Thymus (tissue), 14 donors: ENCODE measurements at places on chromosomes 5 and 9. TPM values are rescaled to one million over a fixed set of nuclear protein-coding genes. Genes with fewer than 3 reads are reported as not detected.
A peak's percentile ranks its signal among the peaks of the same experiment; 100 is the strongest.

The MSX2 gene
- total RNA-seq: 0.19 TPM

The PCDHGA4 gene
- total RNA-seq: 0.19 TPM

The FAM221B gene
- total RNA-seq: under 0.01 TPM

The MARCOL gene
- not detected for total RNA-seq

The F2RL2 gene
- total RNA-seq: 1.1 TPM

The ECSCR gene
- 8.7 TPM for total RNA-seq

The ADCY2 gene
- 0.42 TPM for total RNA-seq

The TOPORS gene
- total RNA-seq: 22.1 TPM

- no peak overlapping the region for H3K27ac ChIP-seq
- H3K4me3 ChIP-seq: no peak overlapping the region
- H3K4me1 ChIP-seq: peaks cover 2% of the 10 kb centered on the region
- H3K36me3 ChIP-seq: no peaks in the 10 kb centered on the region
Measured at GRCh38 chr5:93603793-93604643, 21.0 kb downstream of the NR2F1 start.

DNA sequence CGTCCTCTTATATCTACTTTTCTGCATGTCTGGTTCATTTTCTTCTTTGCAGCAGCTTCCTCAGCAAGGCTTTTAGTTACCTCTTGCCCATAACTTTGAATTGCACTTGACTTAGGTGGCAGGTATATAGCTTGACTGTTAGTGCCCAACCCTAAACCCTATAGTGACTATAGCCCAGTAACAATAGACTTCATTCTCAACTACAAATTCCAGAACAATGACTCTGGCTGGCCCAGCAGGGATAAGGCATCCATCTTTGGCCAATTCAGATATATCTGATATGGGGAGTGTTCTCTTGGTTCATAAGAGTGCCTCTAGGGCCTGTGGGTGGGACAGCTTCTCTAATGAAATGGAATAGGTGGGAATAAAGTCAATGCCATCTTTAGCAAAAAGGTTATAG, 246.2 kb downstream of the DMRT2 start:
- H3K27me3 ChIP-seq: no peaks in the 10 kb centered on the region
- H3K4me3 ChIP-seq: no peak overlapping the region
- H3K4me1 ChIP-seq: no peaks in the 10 kb centered on the region
- no peak for DNase-seq

DNA sequence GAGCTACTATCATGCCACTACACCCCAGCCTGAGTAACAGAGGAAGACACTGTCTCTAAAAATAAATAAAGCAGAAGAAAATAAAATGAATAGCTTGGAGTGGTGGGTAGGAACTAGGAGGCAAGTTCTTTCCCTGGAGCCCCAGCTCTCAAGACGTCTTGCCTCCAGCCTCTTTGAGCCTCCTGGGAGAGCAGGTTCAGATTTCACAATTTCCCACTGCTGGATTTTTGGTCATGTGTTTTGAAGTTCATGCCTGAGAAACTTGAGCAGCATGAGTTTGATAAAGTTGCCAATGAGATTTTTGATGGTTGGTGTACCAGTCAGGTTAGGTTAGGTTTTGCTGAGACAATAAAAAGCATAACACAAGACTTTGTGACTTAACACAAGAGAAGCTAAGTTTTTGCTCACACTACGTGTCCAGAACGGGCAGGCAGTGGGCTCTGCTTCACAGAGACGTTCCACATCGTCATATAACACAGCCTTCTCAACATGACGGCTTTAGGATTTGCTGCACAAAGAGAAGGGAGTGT, 4.1 kb upstream of the CCDC69 start:
- H3K36me3 ChIP-seq: no peaks in the 10 kb centered on the region
- H3K4me3 ChIP-seq: no peak overlapping the region
- H3K4me1 ChIP-seq: peaks cover 9% of the 10 kb centered on the region
- H3K27me3 ChIP-seq: no peaks in the 10 kb centered on the region

GRCh38 chr9:92506184-92506857, 24.0 kb upstream of the ASPN start:
- no peak for DNase-seq
- H3K27me3 ChIP-seq: no peaks in the 10 kb centered on the region
- H3K4me1 ChIP-seq: peaks cover 2% of the 10 kb centered on the region
- H3K4me3 ChIP-seq: no peak overlapping the region

DNA sequence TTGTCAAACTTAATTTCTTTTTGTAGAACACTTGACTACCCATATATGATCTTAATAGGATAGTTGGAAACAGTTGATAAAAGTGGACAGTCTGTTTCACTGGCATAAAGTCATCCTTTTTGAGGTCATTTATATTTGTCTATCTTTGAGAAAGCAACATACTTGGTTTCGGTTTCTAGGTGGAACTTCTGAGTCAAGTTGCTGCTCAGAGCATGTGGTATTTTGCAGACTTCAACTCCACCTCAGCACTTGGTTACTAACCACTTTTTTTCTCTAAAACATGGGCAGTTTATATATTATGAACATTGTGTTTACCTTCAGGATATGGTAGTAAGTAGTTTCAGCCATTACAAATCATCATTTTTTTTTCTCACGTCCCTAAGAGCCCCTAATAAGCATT, 1749.0 kb upstream of the C9orf72 start:
- no peaks in the 10 kb centered on the region for H3K36me3 ChIP-seq
- no peak overlapping the region for H3K27ac ChIP-seq
- H3K4me3 ChIP-seq: no peak overlapping the region
- DNase-seq: no peak
- no peaks in the 10 kb centered on the region for H3K27me3 ChIP-seq

GRCh38 chr5:153081385-153081784, 409.1 kb upstream of the GRIA1 start:
- no peak for DNase-seq
- H3K36me3 ChIP-seq: no peaks in the 10 kb centered on the region
- H3K4me1 ChIP-seq: no peaks in the 10 kb centered on the region
- H3K4me3 ChIP-seq: no peak overlapping the region
- H3K27ac ChIP-seq: no peak overlapping the region

DNA sequence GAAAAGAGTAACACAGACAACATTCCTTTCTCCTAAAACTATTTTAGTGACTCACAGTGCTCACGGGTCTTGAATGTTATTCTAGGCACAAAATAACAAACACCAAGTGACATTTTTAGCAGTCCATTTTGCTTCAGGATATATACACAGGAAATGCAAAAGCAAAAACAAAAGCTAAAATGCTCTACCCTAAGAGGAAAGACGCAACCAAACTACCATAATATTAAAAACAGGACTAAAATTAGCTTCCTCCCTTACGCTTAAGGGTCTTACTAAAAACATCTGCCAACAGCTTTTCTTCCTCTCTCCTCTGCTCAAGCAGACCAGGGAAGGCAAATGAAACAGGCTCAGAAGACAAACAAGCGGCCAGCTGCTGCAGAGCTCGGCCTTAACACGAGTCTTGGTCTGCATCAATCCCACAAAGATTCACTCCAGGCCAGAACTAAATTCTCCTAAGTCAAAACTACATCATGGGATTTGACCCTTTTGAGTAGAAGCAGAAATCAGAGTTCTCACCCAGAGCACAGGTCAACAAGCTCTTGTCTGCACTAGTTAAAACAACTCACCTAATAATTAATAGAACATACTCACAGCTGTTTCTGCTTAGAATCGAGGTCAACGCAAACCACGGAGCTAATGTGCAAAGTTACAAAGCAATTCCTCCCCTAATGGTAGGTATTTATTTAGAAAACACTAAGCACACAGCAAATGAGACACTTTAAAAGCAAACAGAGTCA, 62.3 kb downstream of the RAPGEF1 start:
- peaks cover 45% of the 10 kb centered on the region for H3K4me1 ChIP-seq
- H3K4me3 ChIP-seq: no peak overlapping the region
- DNase-seq: no peak
- no peaks in the 10 kb centered on the region for H3K27me3 ChIP-seq

DNA sequence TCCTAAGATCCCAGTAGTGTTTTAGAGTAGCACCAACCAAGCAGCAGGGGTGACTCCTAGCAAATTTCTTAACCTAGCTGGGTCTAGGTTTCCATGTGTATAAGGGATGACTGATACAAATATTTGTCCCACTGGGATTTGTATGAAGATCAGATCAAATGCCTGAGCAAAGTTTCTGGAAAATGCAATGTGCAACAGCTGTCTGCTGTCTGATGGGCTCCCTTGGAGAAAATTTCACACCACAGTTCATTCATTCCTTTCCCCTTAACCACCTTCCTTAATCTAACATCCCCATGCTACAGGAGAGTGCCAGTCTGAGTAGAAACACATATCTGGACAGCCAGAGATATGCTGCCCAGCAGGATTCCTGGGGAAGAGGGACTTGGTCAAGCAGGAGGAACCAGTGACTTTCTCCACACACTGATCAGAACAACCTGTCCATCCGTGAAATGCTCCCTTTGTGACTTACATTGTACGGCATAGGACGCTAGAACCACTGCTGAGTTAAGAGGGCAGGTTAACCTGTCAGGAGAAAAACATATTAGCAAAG, 53.3 kb downstream of the PTPN3 start:
- no peaks in the 10 kb centered on the region for H3K27me3 ChIP-seq
- H3K27ac ChIP-seq: no peak overlapping the region
- no peaks in the 10 kb centered on the region for H3K36me3 ChIP-seq
- H3K4me1 ChIP-seq: peaks cover 26% of the 10 kb centered on the region
- no peak overlapping the region for H3K4me3 ChIP-seq

DNA sequence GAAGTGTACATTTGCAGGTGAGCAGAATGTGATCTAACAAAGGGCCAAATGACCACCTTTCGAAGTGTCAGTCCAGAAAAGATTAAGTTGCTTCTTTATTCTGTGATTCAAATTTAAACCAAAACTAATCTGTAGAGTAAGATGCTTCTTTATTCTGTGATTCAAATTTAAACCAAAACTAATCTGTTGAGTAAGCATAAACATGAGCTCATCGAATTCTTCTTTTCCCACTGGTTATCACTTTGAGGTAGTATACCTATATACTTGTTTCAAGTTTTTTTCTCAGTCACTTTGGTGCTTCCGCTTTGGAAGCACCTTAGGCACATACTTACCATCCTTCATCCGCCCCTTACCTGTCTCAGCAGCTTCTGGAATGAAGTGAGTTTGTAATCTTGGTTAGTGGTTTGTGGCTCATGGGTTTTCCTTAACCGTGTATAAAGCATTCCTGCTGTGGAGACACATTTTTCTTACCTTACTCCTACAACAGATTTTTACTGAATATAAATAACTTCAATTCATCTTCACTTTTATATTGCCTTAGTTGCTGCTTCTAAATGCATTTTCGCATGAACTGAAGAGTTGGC, 40.7 kb upstream of the CTXN3 start:
- peaks cover 4% of the 10 kb centered on the region for H3K4me1 ChIP-seq
- no peak for DNase-seq
- no peak overlapping the region for H3K4me3 ChIP-seq
- H3K27ac ChIP-seq: no peak overlapping the region
- H3K27me3 ChIP-seq: no peaks in the 10 kb centered on the region

GRCh38 chr9:117083559-117083958, 331.3 kb downstream of the ASTN2 start:
- H3K4me3 ChIP-seq: no peak overlapping the region
- no peaks in the 10 kb centered on the region for H3K27me3 ChIP-seq
- no peaks in the 10 kb centered on the region for H3K36me3 ChIP-seq
- no peaks in the 10 kb centered on the region for H3K4me1 ChIP-seq
- DNase-seq: no peak
- no peak overlapping the region for H3K27ac ChIP-seq

- no peak overlapping the region for H3K4me3 ChIP-seq
- H3K27ac ChIP-seq: no peak overlapping the region
- H3K27me3 ChIP-seq: no peaks in the 10 kb centered on the region
- no peaks in the 10 kb centered on the region for H3K4me1 ChIP-seq
- no peaks in the 10 kb centered on the region for H3K36me3 ChIP-seq
Measured at GRCh38 chr5:173563246-173563645, 53.2 kb downstream of the BOD1 start.

- no peaks in the 10 kb centered on the region for H3K27me3 ChIP-seq
- no peak for DNase-seq
- peak overlapping the region; percentile 77 for H3K27ac ChIP-seq
Measured at GRCh38 chr9:109886617-109887016, 106.6 kb downstream of the PALM2AKAP2 start.

DNA sequence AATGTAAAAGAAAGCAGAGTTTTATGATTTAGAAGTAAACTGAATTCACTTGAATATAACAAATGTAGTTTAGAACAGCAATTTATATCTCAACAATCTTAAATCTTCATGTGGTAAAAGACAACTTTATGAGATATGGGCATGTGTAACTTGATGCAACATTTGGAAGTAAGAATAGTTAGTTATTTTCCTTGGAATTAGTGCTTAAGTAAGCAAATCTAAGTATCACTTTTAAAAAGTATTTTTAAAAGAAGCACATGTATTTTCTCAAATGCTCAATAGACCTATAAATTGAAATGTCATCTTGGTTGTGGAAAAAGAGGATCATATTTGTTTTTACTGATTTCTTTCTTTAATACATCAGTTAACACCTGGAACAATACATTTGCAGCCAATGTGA, 340.3 kb upstream of the CDH6 start:
- DNase-seq: no peak
- no peak overlapping the region for H3K4me3 ChIP-seq
- H3K27ac ChIP-seq: no peak overlapping the region
- no peaks in the 10 kb centered on the region for H3K36me3 ChIP-seq

- no peaks in the 10 kb centered on the region for H3K36me3 ChIP-seq
- H3K4me3 ChIP-seq: no peak overlapping the region
- no peak overlapping the region for H3K27ac ChIP-seq
Measured at GRCh38 chr5:15794052-15794985, 294.3 kb downstream of the FBXL7 start.

DNA sequence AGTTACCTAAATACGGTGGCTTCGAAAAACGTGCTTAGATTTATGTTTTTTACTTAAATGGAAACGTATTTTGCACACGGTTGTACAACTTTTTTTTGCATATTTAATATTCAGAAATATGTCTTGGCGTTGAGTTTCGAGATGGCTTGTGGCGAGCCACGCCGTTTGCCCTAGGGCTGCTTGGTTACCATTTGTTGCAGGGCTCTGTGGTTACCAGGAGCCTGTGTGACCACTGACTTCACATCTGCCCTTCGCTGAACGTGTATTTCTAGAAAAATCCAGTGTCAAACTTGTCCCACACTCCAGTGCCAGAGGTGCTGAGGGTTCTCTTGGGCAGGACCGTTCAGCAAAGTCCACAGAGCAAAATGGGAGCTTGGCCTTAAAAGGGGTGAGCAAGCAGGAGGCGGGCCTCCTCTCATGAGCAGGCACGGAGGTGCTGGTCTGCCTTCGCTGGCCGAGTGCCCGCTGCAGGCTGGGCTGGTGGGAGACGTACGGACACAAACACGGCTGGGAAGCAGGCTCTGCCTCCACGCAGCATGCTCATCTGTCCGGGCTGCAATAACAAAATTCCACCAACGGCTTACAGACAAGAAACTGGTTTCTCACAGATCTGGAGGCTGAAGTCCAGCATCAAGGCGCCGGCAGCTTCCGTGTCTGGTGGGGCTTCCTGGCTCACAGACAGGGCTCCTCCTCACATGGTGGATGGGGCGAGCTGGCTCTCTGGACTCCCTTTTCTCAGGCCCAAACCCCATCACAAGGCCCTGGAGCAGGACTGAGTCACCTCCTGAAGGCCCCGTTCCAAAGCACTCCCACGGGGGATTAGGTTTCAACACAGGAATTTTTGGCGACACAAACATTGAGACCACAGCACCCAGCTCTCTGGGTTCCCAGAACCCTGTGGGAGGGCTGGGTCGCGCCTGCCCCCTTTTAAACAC, 5.4 kb downstream of the MRPL36 start:
- H3K27ac ChIP-seq: peak overlapping the region; percentile 15
- H3K4me3 ChIP-seq: no peak overlapping the region
- DNase-seq: no peak
- H3K36me3 ChIP-seq: peaks cover 19% of the 10 kb centered on the region

- H3K27ac ChIP-seq: no peak overlapping the region
- DNase-seq: no peak
- no peaks in the 10 kb centered on the region for H3K27me3 ChIP-seq
- H3K36me3 ChIP-seq: no peaks in the 10 kb centered on the region
Measured at GRCh38 chr9:115262952-115263351, 145.0 kb upstream of the TNC start.
